Lung (tissue), 17 donors: ENCODE measurements at places on chromosomes 11 and 22.
A peak's percentile ranks its signal among the peaks of the same experiment; 100 is the strongest.

- DNase-seq, result no peak
Measured at GRCh38 chr11:120482149-120482548, 29.4 kb upstream of the GRIK4 start.

DNA sequence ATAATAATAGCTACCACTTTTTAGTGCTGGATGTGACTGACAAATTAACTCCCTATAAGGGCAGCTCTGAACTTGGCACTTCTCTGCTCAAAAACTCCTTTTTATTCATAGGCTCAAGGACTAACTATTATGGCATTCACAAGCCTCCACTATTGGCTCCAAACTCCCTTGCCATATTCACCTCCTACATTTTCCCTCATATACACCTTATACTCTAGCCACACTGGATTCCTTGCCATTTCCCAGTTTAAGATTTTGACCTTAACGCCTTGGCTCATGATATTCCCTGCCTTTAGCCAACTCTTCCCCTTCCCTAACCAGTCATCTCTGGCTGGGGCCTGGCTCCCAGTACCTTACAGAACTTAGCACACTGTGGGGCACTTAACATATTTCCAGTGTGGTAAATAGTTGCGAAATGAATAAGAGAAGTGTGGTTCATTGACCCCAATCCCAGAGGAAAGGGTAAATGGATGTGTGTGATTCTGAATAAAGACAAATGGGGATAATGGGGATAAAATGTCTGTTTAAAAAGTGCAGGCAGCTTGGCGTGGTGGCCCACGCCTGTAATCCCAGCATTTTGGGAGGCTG is 40.0 kb upstream of the SORL1 start:
- DNase-seq, result no peak

DNA sequence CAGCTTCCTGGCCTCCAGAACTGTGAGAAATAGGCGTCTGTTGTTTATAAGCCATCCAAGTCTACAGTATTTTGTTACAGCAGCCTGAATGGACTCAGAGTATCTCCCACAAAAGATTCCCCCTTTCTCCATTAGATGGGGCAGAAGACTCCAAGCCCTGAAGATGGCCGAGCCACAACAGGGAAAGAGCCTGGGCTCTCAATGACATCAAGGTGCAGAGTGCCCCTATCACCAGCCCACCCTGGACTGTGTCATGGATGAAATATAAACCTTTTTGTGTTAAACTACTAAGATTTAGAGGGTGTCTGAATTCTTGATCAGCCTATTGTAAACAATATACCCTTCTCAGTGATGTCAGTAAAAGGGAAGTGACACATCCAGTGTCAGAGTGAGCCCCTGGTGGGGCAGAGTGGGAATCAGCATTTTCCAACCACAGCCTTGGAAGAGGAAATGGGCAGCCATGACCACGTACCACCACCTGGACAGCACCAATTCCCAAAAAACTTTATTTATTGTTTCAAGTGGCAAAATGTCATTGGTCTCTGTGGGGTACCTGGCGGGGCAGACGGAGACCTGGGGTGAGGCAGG is 25.5 kb downstream of the TNKS1BP1 start:
- no peak for DNase-seq

GRCh38 chr22:47204002-47204979 is 441.8 kb downstream of the TBC1D22A start:
- DNase-seq, result peak; percentile 72

- DNase-seq, result no peak
Measured at GRCh38 chr22:47372596-47373385, 610.3 kb downstream of the TBC1D22A start.

DNA sequence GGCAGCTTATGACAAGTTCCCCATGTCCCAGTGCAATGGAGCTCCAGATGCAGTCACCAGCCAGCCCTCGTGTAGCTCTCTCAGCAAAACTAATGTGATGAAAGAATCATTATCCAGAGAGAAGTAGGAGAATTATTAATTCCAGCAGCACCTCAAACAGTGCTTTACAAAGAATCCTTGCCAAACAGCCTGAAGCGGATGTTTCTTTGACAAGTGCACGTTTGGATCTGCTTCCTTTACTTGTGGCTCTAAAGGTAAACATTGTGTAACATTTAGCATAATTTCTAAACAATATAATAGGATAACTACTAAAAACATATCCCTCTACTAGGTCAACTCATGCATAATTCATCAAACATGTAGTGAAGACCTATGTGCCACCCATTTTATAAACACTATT is 197.0 kb downstream of the FAM181B start:
- DNase-seq, result no peak

- DNase-seq, result peak; percentile 97
Measured at GRCh38 chr22:37501610-37502341, 15.6 kb upstream of the MFNG start.

GRCh38 chr22:45640291-45640940 is 31.2 kb upstream of the ATXN10 start:
- no peak for DNase-seq
